H1 (cell line): ENCODE measurements at places on chromosomes 4 and X.

DNA sequence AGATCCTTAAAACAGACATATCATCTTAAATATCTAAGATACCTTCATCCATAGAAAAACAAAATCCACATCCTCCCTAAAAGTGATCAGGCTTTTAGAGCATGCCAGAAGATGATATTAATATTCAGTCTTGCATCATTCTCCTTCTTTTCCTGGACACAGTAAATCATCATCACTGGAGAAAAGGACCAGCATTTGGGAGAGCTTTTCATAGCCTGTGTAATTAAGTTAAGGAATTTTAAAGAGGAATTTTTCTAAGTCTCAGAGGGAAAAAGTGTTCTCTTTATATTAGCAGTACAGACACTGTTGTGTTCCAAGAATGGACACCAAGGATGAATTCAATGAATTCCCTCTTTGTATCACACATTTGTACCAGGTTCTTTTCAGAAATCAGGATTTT, 696 bp downstream of the SCRG1 start:
- H3K4me1 ChIP-seq, result no peaks in the 10 kb centered on the region
- no peaks in the 10 kb centered on the region for H3K36me3 ChIP-seq
- DNase-seq, result no peak

- H3K36me3 ChIP-seq, result peaks cover 53% of the 10 kb centered on the region
- H3K4me3 ChIP-seq, result no peak overlapping the region
- no peak overlapping the region for H3K27ac ChIP-seq
- H3K27me3 ChIP-seq, result no peaks in the 10 kb centered on the region
- DNase-seq, result no peak
These were observed 87.3 kb upstream of the ANXA3 start for GRCh38 chr4:78464265-78464664.

DNA sequence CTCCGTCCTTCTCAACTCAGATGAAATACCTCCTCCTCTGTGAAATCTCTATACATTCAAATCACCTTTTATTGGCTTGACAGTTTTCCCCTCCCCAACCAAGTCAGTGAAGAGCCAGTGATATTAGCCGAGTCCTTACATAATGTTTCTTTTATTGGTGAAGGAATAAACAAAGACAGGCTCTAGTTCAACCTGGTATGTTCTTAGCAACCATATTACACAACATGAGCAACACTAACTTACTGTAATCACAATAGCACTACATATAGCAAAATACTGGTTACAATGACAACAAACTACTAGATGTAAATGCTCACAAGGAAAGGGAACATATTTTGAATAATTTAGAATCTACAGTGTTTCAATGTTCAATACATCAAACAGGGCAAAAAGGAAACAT, 19.9 kb downstream of the DHX15 start:
- DNase-seq, result no peak
- H3K4me1 ChIP-seq, result peaks cover 4% of the 10 kb centered on the region; the same call in 1 of the 2 replicates
- H3K27ac ChIP-seq, result no peak overlapping the region
- no peaks in the 10 kb centered on the region; the same call in 1 of the 2 replicates for H3K36me3 ChIP-seq
- H3K27me3 ChIP-seq, result no peaks in the 10 kb centered on the region
- no peak overlapping the region for H3K4me3 ChIP-seq

DNA sequence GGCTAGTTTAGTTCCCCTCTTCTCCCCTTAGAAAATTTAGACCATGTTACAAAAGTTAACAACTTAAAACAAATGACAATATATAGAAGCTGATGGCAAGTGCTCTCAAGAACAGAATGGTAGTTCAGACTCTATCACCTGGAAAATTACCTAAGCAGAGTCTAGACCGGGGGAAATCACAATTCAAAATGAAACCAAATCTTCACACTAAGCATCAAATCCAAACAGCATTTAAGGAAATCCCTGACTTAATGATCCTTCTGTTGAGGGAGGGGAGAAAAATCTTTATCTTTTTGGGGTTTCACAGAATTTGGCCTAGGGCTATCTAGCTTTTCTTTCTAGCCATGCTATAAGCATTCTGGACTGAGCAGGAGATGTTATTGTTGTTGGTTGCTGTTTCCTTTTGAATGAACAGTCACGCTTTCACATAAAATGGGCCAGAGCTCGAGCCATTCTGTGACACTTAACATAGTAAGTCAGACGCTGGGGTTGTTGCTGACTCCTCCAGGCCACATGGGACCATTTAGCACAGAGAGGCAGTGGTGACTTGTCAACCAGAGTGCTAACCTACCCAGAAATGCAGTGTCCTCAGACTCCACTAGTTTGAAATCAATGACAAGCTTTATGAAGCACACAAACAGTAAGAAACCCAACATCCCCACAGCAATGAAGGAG, 16.0 kb upstream of the LSM6 start:
- no peak overlapping the region for H3K4me3 ChIP-seq
- H3K27ac ChIP-seq, result no peak overlapping the region
- no peak for DNase-seq
- H3K27me3 ChIP-seq, result no peaks in the 10 kb centered on the region
- H3K4me1 ChIP-seq, result no peaks in the 10 kb centered on the region

DNA sequence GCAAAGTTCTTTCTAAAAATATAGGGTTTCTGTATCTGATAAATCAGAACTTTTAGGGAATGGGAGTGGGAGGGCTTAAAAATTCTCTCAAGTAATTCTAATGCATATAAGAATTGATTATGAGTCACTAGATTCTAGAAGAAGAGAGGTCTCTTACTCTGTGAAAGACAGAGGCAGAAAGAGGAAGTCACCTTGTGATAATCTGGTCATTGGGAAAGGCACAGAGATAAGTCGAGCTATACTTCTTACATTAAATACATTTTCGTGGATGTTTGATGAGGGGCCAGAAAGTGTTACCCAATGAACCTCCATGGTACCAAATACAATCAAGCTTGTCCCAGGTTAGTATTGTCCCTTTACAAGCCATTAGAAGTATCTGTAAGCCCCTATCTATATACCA, 134.4 kb downstream of the MAD2L1 start:
- DNase-seq, result no peak
- no peak overlapping the region for H3K4me3 ChIP-seq
- no peaks in the 10 kb centered on the region for H3K4me1 ChIP-seq
- H3K27ac ChIP-seq, result no peak overlapping the region
- no peaks in the 10 kb centered on the region for H3K36me3 ChIP-seq
- no peaks in the 10 kb centered on the region for H3K27me3 ChIP-seq

DNA sequence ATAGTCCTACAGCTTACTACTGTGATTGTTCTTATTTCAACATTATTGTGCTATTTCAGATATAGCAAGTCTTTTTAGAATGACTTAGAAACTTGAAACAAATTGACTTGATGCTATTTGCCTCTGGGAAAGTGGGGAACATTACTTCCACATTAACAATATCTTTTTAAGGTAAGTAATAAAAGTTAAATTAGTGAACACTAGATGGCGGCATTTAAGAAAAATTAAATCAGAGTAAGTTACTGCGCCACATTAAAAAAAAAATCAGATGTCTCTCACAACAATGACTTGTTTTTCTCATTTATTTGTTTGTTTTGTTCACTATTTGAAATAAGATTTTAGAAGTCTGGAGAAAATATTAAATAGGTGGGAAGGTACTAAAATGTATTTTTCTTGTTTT, 1026.9 kb upstream of the SLIT2 start:
- no peak for DNase-seq
- no peaks in the 10 kb centered on the region for H3K36me3 ChIP-seq
- no peak overlapping the region for H3K4me3 ChIP-seq
- H3K27ac ChIP-seq, result no peak overlapping the region
- H3K27me3 ChIP-seq, result no peaks in the 10 kb centered on the region

DNA sequence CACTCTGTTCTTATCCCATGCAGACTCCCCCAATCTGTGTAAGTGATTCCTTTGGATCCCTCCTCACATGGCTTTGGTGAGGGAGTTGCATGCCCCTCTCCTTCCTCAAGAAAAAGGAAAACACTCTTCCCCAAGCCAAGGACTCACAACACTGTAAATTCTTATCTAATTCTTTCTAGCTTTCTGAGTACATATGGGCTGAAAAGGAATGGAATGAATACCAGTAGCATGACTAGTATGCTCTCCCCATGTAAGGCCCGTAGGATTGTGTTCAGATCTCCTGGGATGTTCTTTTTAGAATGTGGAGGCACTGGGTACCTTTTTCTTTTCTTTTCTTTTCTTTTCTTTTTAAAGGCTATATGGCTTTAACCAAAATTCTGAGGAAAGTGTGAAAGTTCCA, 17.0 kb upstream of the MAGED1 start:
- no peaks in the 10 kb centered on the region for H3K4me1 ChIP-seq
- H3K4me3 ChIP-seq, result no peak overlapping the region
- no peaks in the 10 kb centered on the region for H3K36me3 ChIP-seq
- H3K27ac ChIP-seq, result no peak overlapping the region
- H3K27me3 ChIP-seq, result no peaks in the 10 kb centered on the region

DNA sequence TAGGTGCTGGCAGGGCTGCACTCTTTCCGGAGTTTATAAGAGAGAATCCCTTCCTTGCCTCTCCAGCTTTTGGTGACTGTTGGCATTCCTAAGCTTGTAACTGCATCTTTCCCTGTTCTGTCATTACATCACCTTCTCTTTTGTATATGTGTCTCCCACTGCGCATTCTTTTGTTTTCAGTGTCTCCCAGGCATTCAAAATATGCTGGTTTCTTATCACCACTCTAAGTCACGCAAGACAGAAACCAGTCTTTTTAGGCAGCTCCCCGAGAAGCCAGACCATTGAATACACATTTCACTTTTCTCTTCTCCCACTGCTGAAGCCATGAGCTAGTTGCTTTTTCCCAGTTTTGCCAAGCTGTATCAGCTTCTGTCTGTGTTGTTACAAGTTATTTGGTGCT, 71.0 kb downstream of the LAS1L start:
- H3K4me1 ChIP-seq, result no peaks in the 10 kb centered on the region
- H3K27me3 ChIP-seq, result no peaks in the 10 kb centered on the region
- no peaks in the 10 kb centered on the region for H3K36me3 ChIP-seq
- H3K27ac ChIP-seq, result peak overlapping the region; percentile 87

GRCh38 chrX:46978341-46979291, 66.4 kb downstream of the JADE3 start:
- DNase-seq, result peak; percentile 46
- H3K27me3 ChIP-seq, result no peaks in the 10 kb centered on the region
- no peak overlapping the region for H3K27ac ChIP-seq
- H3K4me3 ChIP-seq, result no peak overlapping the region
- H3K4me1 ChIP-seq, result no peaks in the 10 kb centered on the region
- H3K36me3 ChIP-seq, result no peaks in the 10 kb centered on the region

DNA sequence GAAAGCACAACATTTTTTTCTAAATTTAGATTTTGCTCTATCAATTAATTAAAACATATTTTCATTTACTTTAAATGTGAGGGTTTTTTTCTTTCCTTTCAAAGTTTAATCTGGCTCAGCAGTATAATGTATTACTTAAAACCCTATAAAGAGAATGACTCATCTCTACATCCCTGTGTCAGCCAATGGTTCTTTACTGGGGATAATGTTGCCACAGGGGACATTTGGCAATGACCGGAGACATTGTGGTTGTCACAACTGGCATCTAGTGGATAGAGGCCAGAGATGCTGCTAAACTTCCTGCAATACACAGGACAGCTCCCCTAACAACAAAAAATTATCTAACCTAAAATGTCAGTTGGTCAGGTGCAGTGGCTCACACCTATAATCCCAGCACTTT, 53.8 kb downstream of the SYNPO2 start:
- H3K27me3 ChIP-seq, result no peaks in the 10 kb centered on the region
- H3K4me3 ChIP-seq, result no peak overlapping the region
- peaks cover 4% of the 10 kb centered on the region for H3K4me1 ChIP-seq
- H3K27ac ChIP-seq, result no peak overlapping the region

GRCh38 chr4:71442336-71442735, 103.5 kb downstream of the SLC4A4 start:
- no peaks in the 10 kb centered on the region for H3K4me1 ChIP-seq
- H3K4me3 ChIP-seq, result no peak overlapping the region
- no peak overlapping the region for H3K27ac ChIP-seq
- H3K36me3 ChIP-seq, result no peaks in the 10 kb centered on the region

- H3K4me1 ChIP-seq, result no peaks in the 10 kb centered on the region
- no peak overlapping the region for H3K27ac ChIP-seq
- H3K36me3 ChIP-seq, result no peaks in the 10 kb centered on the region
- H3K27me3 ChIP-seq, result no peaks in the 10 kb centered on the region
- no peak for DNase-seq
- no peak overlapping the region for H3K4me3 ChIP-seq
These were observed 67.3 kb downstream of the SLC34A2 start for GRCh38 chr4:25722964-25723363.

DNA sequence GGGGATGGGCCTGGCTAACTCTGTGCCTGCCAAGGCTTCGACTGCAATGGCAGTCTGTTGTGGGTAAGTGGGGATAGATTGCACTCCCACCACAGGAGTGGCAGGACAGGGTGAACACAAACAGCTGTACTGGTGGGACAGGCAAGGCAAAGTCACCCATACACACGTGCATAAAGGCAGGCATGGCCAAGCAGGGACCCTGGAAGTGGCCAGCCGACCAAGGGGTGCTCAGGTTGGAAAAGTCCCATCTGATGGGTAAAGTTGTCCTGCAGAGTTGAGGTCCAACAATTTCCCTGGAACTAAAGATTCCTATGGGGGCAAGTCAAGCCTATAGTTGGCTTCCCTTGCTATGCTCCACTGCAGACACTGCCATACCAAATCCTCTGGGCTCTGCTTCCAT, 1961.9 kb upstream of the ADGRL3 start:
- no peak overlapping the region for H3K27ac ChIP-seq
- H3K4me1 ChIP-seq, result no peaks in the 10 kb centered on the region
- DNase-seq, result no peak
- no peaks in the 10 kb centered on the region for H3K36me3 ChIP-seq
- no peak overlapping the region for H3K4me3 ChIP-seq
- no peaks in the 10 kb centered on the region for H3K27me3 ChIP-seq
